Frontal cortex (tissue), 4 donors: ENCODE measurements at places on chromosomes 11 and 22. TPM values are rescaled to one million over a fixed set of nuclear protein-coding genes. Genes with fewer than 3 reads are reported as not detected.

The CCDC15 gene
- total RNA-seq: 3.7 TPM

The PDE3B gene
- total RNA-seq: 20.4 TPM

The FAM181B gene
- 13.0 TPM for total RNA-seq

- no peak for DNase-seq
These were observed 551 bp upstream of the DEUP1 start for GRCh38 chr11:93329936-93330445.

DNA sequence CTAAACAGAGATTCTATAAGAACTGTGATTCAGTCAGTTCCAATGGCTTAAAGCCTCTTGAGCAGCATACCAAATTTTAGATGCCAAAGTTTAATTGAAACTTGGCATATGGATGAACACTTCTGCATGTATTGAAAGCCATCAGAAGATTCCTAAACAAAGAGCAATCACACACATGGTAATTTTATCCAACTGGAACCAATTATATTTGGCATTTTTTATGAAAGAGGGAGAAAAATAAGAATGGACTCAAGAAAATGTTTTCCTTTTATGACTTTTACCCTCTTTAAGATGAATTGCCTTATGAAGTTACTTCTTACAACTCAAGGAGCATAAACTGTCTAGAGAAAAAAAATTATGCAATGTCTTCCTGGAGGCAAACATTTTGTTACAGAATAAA, 7.4 kb downstream of the TRPC6 start:
- DNase-seq: no peak

DNA sequence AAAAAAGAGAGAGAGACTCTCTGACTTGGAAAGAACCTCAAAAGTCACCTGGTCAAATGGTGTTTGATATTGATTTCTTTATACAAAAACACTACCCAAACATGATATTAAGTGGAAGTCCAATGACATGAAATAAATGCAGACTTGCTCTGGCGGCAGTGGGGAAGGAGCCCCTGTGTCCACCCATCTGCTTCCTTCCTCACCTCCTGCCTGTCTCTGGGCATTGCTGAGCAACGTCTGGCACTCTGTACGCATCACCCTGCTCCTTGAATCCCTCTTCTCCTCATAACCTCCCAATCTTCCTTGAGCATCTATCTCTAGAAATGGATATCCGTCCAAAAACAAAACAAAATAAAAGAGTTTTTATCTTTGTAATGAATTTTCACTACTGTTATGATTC, 39.9 kb upstream of the GRAMD1B start:
- no peak for DNase-seq
